ENCODE measurements at places on chromosomes 1 and 21.

DNA sequence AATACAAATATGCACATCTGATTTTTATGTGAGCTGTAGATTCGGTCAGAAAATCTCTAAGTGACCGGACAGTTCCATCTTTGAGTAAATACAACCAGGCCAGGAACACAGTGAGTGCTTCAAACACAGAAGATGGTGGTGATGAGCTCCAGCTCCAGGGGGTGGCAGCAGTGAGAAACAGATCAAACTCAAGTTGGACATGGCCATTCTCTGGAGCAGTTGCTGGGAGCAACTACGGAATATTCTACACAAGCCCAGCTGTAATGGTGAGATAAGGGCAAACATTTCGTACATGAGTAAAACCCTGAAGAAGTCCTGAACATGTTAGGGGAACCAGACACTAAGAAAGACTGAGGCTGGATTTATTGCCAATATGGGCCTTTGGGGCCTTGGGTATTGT is 100.7 kb downstream of the BARHL2 start:
- DNase-seq: no peak

GRCh38 chr1:11233208-11233607 is 29.1 kb downstream of the MTOR start:
- no peak for DNase-seq

- no peak for DNase-seq
These were observed at the start of gene NPHS2 for GRCh38 chr1:179575497-179576314. NPHS2 (minus strand) TSS chr1:179575948; CDS start chr1:179575864, 84 bp downstream.

DNA sequence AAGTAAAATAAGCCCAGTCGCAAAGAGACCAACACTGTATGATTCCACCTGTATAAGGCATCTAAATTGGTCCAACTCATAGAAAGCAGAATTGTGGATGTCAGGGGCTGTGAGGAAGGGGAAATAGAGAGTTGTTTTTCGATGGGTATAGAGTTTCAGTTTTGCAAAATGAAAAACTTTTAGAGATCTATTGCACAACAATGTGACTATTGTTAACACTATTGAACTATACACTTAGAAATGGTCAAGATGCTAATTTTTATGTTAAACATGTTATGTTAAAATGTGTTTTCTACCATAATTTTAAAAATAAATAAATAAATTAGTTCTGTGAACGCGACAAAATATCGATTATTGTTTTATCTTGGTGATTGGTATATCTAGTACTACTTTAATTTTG is 192.4 kb downstream of the PTGER3 start:
- DNase-seq: no peak

- no peak for DNase-seq
These were observed 27.2 kb upstream of the SHISA4 start for GRCh38 chr1:201861448-201861847.

GRCh38 chr1:228646717-228647522 is 88.4 kb upstream of the RHOU start:
- DNase-seq: peak; percentile 57

Data from CD4-positive, alpha-beta T cell treated with Interleukin-4 for 1 hour (primary cell).